ENCODE measurements at places on chromosomes 4 and X. TPM values are rescaled to one million over a fixed set of nuclear protein-coding genes. Genes with fewer than 3 reads are reported as not detected.

The SH3D19 gene
- total RNA-seq, result 57.2 TPM

The ARMCX1 gene
- 17.9 TPM for total RNA-seq

The OGT gene
- 139 TPM for total RNA-seq

The SYP gene
- total RNA-seq, result 1.9 TPM

The BCAP31 gene
- total RNA-seq, result 222 TPM

The L1CAM gene
- total RNA-seq, result 347 TPM

The UGT2A3 gene
- total RNA-seq, result not detected

The TRIM75 gene
- not detected for total RNA-seq

The LONRF3 gene
- 0.19 TPM for total RNA-seq

The OPHN1 gene
- total RNA-seq, result 3.7 TPM

The RAB39B gene
- total RNA-seq, result 1.5 TPM

The CRLF2 gene
- not detected for total RNA-seq

The RTL3 gene
- total RNA-seq, result 1.7 TPM

The PASD1 gene
- not detected for total RNA-seq

The ZGRF1 gene
- 5.2 TPM for total RNA-seq

The HAND2 gene
- not detected for total RNA-seq

The GLOD5 gene
- total RNA-seq, result not detected

The PCDH11X gene
- total RNA-seq, result 0.31 TPM

The SSX3 gene
- not detected for total RNA-seq

The SLITRK4 gene
- total RNA-seq, result 3.7 TPM

The AFM gene
- total RNA-seq, result not detected
